ENCODE measurements at places on chromosomes 12 and 14. TPM values are rescaled to one million over a fixed set of nuclear protein-coding genes. Genes with fewer than 3 reads are reported as not detected.
A peak's percentile ranks its signal among the peaks of the same experiment; 100 is the strongest.

GRCh38 chr14:20427231-20428009 lies 8.5 kb downstream of the KLHL33 start:
- peak; percentile 67 for DNase-seq

DNA sequence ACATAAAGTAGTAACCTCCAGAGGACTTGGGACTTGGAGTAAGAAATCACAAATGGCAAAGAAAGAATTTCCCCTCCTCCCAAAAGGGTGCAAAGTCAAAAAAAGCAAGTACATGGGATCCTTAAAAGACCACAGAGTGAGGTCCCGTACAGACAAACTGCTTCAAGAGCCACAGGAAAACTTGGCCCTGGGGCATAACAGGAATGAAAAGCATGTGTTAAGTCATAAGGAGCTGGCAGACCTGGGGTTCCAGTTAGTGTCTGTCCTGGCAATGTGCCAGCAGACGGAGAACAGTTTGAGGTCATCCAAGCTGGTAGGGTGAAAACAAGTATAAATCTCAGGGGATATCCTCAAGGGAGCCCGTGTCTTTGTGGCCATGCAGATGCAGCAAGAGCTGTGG lies 73.2 kb downstream of the HSD17B6 start:
- DNase-seq = peak; percentile 92

Gene KCNC2
- not detected for total RNA-seq

Gene PLXNC1
- total RNA-seq = 2.4 TPM

Gene WNT1
- not detected for total RNA-seq

Gene SYCP3
- total RNA-seq = not detected

Gene ARMH4
- total RNA-seq = not detected

- DNase-seq = no peak
These were observed at the start of gene GPX2 for GRCh38 chr14:64942531-64943111. Gene GPX2 (minus strand): TSS chr14:64942745. CDS start chr14:64942726, 19 bp downstream.

- DNase-seq = no peak
These were observed 128.1 kb upstream of the AMIGO2 start for GRCh38 chr12:47207829-47208248.

Gene SERPINA1
- total RNA-seq = 38.1 TPM

Gene STAB2
- total RNA-seq = not detected

DNA sequence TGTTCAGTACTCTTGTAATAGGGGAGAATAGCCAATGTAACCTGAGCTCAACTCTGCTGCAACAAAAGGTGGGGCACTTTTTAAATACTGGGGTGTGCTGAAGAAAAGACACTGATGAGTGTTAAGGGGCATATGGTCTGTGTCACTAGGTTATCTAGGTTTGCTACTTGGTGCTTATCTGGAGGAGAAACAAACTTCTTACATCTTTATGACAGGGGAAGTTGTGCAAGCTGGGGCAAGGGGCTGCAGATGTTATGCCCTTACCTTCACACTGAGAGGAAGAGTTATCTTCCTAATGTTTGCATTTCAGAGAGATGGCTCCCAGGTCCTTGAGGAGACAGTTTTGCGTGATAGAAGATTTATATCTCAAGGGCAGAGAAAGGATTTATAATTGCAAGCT lies 90.9 kb upstream of the PKP2 start:
- DNase-seq = no peak

GRCh38 chr14:64645220-64645892 lies 58.9 kb upstream of the PLEKHG3 start:
- DNase-seq = peak; percentile 74

GRCh38 chr12:85281636-85282312 lies 1.8 kb downstream of the ALX1 start:
- no peak for DNase-seq

DNA sequence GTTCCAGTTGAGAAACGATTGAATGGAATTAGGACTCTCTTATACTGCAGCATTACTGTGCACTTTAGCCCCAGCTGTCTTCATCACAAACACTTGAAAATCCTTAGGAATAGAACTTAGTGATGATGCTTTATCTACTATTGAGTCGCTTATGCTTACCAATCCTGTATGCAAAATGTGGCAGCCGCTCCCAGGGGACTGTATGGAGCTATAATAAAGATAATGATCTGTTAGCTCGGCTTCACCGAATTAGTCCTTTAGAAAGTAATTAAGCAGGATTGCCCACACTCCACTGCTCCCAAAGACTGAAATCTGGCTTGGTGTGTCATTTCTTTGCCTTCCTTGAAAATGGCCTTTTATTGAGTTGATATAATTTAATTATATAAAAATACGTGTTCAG lies 10.6 kb downstream of the EML1 start:
- no peak for DNase-seq

- peak; percentile 89 for DNase-seq
These were observed 223.9 kb downstream of the MED13L start for GRCh38 chr12:116053479-116054200.

Gene PLEK2
- 22.4 TPM for total RNA-seq

- DNase-seq = peak; percentile 91
These were observed 58.7 kb downstream of the DRAM1 start for GRCh38 chr12:101935890-101936746.

Gene SLC39A2
- total RNA-seq = not detected

DNA sequence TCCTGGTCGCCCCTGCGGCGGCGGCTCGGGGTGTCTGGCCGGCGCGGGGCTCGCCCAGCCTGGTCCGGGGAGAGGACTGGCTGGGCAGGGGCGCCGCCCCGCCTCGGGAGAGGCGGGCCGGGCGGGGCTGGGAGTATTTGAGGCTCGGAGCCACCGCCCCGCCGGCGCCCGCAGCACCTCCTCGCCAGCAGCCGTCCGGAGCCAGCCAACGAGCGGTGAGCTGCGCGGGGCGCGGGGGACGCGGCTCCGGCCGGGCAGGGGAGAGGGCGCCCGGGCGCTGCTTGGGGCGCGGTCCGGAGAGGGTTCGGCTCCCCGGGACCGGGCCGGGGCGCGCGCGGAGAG lies at the start of gene LGALS3:
TSS of gene LGALS3 (plus strand) at position 167 of the 342 bp plus-strand sequence. CDS start 8,122 bp downstream, outside the sequence.
- peak; percentile 75 for DNase-seq

DNA sequence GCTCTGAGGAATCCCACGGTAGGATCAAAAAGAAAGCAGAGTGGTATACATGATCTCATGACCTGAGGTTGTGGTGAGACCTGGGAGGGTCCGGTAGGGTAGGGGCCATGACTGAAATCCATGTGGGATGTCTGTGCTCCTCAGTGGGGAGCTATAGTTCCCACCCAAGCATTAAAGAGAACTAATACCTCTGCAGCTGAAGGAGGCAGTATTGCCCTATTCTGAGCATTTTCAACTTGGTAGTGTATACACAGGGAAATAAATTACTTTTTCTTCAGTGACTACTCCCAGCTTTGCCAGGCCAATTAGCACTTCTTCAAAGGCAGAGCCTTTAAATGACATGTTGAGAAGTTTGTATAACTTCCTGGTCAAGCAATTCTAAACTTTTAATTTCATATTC lies 613.8 kb downstream of the KCNH5 start:
- no peak for DNase-seq

- DNase-seq = no peak
These were observed 267.9 kb downstream of the BCL11B start for GRCh38 chr14:99004112-99004511.

Gene NUDT14
- total RNA-seq = 27.4 TPM

DNA sequence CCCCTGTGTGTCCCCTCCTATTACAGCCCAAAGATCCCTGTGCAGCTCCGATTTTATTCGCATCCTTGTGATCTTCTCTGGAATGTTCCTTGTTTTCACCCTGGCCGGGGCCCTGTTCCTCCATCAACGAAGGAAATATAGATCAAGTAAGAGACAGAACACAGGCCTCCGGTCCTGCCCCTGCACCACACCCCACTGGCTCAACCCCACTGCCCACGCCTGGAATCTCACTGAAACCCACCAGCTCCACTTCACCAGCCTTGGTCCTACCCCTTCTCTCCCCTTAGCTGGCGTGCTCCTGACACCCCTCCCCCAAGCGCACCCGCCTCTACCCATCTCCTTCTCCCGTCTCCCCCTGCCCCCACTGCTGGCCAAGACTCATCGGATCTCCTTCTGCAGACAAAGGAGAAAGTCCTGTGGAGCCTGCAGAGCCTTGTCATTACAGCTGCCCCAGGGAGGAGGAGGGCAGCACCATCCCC lies 934 bp upstream of the TAPBPL start:
- DNase-seq = no peak

DNA sequence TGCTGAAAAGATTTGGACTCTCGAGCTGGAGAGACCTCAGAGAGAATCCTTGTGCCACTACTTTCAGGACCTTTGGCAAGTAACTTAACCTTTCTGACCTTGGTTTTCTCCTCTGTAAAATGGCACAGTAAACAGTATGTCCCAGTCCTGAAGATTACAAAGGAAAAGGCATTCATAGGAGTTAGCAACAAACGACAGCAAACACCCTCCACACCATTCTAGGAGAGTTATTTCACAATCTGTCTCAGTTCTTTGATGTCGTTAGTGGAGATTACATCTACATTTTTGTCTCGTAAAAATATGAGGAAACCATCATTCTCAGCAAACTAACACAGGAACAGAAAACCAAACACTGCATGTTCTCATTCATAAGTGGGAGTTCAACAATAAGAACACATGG lies 205.7 kb downstream of the ITPR2 start:
- no peak for DNase-seq

Gene SERPINA10
- not detected for total RNA-seq

Gene KRT82
- not detected for total RNA-seq

GRCh38 chr12:88141774-88142609 lies at the start of the genes CEP290 and TMTC3:
Gene CEP290 (minus strand): TSS chr12:88142088. CDS start chr12:88141307, 781 bp downstream.
Gene TMTC3 (plus strand): TSS chr12:88142307. CDS start chr12:88148316, 6,009 bp downstream.
- DNase-seq = peak; percentile 100

DNA sequence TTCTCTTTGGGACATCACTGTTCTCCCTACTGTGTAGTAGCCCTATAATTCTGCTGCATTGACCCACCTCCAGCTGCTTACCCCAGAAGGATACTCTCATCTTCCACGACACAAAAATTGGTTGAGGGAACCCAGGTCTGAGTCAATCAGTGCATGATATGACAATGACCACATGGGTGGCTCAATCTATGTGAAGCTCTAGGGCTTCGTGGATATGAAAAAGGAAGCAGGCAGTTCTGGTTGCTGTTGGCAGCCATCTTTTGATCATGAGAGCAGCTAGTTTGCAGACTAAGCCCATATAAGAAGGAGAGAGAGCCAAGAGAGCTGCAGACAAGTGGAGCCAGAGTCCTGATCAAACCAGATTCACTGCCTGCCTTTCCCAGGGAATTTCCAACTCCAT lies 57.9 kb downstream of the AVPR1A start:
- no peak for DNase-seq

- no peak for DNase-seq
These were observed 612 bp upstream of the RBM23 start for GRCh38 chr14:22919601-22919921.

GRCh38 chr12:89064780-89065179 lies 287.5 kb downstream of the DUSP6 start:
- DNase-seq = peak; percentile 80
